ENCODE measurements at places on chromosomes 3 and 15.
A peak's percentile ranks its signal among the peaks of the same experiment; 100 is the strongest.

GRCh38 chr3:193775421-193776077 is 182.5 kb downstream of the OPA1 start:
- DNase-seq, result no peak

DNA sequence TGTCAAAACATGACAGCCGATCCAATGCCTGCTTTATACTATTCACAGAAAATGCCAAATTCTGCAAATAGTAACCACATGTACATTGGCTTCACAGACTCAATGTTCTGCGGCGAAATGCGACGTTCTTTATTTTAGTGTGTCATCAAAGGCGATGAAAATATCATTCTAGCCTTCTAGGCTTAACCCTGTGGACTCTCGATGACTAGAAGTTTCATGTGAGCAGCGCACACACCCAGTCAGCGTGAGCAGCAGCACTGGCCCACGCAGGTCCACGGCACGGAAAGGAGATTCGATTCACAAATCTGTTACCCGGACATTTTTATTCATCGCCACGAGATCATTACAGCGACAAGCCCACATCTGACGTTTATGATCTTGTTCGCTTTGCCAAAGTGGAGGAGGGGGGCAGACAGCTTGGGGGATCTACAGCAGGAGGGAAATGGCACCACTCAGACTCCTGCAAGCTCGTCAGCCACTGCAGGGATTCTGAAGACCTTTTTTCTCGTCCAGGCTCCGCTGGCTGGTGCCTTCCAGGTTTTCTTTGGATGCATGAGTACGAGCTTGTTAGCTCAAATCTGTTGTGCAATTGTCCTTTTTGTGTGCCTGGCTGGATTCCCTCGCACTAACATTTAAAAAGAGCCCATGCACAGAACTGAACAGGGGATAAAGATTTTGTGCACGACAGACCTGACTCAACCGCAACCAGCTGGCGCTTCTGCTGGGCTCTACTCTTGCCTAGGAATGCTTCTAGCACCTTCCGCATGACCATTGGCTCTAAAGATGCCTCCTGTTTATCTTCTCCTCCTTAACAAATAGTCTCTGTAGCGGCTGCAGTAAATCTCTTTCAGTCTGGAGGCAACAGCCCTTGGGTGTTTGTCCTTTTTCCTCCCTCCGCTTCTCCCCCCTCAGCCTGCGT is 938.4 kb downstream of the MCTP2 start:
- no peak for DNase-seq

DNA sequence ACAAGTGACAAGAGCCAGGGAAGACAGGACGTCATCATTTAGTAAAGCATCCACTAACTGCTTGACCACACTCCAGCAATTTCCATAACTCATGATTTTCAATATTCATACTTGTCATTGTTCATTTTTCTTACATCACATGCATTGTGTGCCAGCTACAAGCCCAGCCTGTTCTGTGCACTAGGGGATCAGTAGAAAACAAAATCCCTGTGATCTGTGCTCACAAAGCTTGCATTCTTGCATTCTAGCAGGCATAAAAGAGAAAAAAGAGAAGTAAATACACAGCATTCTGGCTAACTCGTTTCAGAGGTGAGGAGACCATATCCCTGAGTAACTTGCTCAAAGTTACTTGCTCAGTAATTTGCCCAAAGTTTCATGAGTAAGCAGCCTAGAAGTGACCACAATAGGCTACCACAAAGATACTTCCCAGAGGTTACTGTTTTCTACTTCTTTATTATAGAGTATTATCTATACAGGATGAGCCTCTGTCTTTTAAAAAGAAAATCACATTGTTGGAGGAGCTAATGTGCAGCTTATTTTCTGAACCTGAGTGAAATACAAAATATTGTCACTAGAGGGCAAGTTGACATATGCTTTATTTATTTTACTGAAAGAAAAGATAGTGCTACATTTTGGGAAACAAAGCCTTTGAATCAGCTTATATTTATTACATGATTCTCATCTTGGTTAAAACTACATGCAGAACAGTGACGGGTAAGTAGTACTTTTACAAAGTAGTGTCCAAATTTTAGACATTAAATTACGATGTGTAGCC is 701.4 kb upstream of the LMCD1 start:
- peak; percentile 13 for DNase-seq

- no peak for DNase-seq
These were observed 23.1 kb downstream of the CCDC12 start for GRCh38 chr3:46953234-46954010.

DNA sequence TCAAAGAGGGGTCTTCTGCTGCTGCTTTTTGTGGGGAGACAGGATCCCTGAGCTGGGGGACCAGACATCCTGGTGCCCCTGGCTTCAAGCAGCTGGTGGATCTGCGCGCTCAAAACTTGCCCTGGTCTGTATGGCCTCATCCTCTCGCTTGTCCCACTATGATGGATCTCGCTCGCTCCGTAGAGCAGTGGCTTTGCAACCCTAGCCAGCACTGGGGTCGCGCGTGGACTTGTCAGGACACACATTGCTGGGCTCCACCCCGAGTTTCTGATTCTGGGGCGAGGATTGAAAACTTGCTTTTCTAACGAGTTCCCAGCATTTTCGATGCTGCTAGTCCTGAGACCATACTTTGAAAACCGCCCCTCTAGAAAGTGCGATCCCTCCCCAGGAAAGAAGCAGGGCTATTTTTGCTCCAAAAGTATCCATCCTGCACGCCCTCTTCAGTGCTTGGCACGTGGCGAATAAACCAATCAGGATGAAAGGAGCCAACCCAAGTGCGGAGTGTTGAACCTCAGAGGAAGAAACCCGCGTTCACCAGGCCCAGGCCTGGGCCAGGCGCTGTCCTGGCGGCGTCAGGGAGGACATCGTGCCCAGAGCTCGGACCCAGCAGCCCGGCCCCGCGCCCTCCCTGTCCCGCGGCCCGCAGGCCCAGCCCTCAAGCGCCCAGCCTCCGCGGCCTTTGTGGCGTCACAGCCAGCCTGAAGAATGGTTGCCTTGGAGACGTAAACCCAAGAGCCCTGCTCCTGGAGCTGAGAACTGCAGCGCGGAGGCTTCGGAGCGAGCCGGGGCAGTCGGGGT is at the start of gene CFAP100:
TSS of gene CFAP100 (plus strand) at position 731 of the 798 bp plus-strand sequence. CDS start 1,092 bp downstream, outside the sequence.
- DNase-seq, result no peak

GRCh38 chr15:57156210-57156884 is 220.0 kb upstream of the CGNL1 start:
- peak; percentile 70 for DNase-seq

DNA sequence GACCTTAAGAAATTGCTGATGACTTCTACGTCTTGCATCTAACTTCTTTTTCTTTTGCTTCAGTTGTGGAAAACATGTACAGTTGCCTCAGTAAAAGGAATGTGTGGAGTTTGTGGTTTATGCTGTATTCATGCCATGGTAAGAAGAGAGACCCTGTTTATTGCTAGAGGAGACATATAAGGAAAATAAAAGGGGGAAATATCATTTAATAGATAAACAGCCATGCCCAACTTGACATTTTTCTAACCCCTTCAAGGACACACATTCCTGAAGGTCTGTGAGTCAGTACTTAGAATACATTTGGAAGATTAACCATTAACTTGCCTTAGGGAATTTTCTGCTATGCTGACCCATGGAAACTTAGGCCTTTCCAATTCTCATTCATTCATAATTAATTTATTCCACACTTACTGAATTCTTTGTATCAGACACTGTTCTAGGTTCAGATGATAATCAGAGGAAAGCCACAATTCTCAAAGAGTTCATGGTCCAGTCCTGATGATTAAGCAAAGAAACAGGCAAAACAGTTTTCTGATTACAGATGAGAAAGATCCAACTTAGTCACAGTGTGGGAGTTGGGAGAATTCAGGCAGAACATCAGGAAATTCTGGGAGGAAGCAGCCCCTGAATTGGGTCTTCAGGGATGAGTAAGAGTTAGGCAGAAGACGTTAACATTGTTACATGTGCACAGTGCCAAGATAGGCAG is 329.8 kb upstream of the RASGRP1 start:
- no peak for DNase-seq

DNA sequence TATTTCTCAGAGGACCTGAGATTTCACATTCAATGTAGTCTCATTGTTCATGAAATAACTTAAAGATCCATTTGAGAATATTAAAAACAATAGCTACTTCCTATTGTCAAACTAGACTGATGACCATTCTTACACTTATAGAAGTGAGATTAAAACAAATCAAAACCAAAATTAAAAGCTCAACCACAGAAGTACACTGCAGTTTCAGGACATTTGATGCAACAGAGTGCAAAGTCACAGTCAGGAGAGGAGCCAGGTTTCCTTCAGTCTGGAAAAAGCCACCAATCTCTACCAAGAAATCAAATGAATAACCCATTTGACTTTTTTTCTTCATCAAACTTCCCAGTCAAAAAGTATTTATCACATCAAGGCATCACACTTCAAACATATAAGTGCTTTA is 5.5 kb downstream of the CCPG1 start:
- DNase-seq, result no peak

DNA sequence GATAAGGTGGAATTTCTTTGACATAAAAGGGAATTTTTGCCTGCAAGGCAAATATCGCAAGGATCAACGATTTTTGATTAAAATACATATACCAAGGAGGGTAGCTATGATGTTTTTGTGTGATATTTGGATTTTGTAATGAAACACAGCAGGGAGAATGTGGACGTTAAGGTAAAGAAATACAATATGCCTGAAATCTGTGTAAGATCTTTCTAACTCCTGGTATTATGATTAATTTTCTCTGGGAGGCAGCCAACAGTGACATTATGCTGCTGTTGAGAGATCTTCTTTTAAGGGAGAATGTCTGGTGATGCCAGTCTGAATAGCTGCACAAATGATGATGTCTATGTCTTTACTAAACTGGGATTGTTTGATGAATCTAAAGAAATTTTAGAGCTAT is 972.2 kb downstream of the SQOR start:
- no peak for DNase-seq

GRCh38 chr3:56118968-56119367 is 349.3 kb downstream of the ERC2 start:
- DNase-seq, result no peak

- DNase-seq, result no peak
These were observed 399 bp upstream of the SUCLG2 start for GRCh38 chr3:67654844-67655177.

DNA sequence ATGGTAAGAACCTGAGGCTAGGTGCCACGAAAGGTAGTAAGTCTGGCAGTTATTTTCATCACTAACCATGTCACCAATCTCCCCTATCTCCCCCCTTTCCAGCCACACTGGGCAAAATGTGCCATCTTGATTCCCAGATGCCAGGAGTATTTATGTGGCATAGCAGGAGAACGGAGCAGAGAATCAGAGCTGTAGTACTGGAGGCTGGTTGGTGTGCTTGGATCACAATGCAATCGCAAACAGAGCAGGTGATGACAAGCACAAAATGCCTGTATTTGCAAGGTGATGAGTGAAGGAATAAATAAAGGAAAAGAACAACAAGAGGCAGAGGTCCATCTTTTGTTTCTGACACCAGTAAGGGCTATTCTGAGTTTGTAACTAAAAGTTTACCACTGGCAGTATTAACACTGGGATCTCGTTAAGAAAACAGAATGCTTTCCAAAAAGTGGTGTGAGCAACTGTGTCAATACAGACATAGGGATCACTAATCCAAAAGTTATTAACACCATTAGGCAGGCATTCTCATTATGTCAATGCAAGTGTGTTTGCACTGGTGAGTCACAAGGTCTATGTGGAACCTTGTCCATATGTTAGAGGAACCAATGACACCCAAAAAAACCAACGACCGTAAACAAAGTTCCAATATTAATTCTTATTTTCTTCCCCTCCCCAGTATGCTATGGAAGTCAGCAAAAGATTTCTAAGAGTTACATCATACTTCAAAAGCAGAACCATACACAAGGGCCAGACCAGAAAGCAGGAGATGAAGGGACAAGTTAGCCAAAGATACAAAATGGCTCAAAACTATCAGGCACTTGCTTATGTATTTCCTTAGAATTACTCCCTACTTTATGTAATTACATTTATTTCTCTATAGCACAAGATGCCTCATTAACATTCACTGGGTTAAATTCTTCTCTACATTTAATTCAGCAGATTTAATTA is 556.6 kb downstream of the FOXP1 start:
- DNase-seq, result no peak

GRCh38 chr15:28936081-28936480 is 50.3 kb downstream of the APBA2 start:
- DNase-seq, result no peak

- DNase-seq, result no peak
These were observed 144.9 kb downstream of the SV2B start for GRCh38 chr15:91244919-91245318.

DNA sequence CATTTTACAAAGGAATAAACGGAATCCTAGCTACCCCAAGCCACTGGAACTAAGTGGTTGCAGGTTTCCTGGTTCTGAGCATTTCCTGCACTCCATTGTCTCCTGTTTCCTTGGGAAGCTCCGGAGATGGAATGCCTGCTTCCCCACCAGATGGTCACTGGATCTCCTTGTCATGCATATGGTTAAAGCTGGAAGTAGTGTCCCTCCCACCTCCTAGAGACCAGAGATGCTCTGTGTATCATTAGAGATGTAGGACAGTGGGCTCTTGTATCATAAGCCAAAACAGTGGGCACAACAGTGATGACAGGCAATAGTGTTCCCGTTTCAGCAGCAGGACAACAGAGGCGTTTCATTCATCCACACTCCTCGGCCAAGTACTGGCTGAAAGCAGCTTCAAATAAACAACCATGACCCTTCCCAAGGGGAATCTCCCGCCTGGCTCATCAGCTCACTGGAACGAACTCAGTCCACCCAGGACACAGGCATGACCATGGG is 136.2 kb upstream of the EIF1B start:
- no peak for DNase-seq

DNA sequence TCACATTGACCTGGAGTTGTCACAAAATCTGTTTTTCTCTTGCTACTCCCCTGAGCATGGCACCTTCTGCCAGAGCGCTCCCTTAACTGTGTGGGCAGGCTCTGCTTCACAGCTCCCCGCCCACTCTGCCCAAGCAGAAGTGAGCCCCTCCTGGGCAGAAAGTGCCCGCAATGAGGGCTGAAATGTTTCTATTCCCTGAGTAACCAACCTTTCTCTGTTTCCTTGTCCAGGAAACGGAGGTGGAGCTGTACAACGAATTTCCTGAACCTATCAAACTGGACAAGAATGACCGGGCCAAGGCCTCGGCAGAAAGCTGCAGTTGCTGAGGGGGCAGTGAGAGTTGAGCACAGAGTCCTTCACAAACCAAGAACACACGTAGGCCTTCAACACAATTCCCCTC is 66.3 kb upstream of the ACAD9 start:
- DNase-seq, result no peak

GRCh38 chr3:197613199-197613598 is 57.4 kb upstream of the BDH1 start:
- DNase-seq, result no peak

- no peak for DNase-seq
These were observed 230.6 kb downstream of the THRB start for GRCh38 chr3:24264011-24264410.

GRCh38 chr3:45191924-45192417 is 34.1 kb downstream of the TMEM158 start:
- DNase-seq, result no peak
